GM12864 (cell line): ENCODE measurements at places on chromosomes 7 and 10.
A peak's percentile ranks its signal among the peaks of the same experiment; 100 is the strongest.

GRCh38 chr10:32326680-32327363 lies 20.1 kb downstream of the EPC1 start:
- no peak for DNase-seq

DNA sequence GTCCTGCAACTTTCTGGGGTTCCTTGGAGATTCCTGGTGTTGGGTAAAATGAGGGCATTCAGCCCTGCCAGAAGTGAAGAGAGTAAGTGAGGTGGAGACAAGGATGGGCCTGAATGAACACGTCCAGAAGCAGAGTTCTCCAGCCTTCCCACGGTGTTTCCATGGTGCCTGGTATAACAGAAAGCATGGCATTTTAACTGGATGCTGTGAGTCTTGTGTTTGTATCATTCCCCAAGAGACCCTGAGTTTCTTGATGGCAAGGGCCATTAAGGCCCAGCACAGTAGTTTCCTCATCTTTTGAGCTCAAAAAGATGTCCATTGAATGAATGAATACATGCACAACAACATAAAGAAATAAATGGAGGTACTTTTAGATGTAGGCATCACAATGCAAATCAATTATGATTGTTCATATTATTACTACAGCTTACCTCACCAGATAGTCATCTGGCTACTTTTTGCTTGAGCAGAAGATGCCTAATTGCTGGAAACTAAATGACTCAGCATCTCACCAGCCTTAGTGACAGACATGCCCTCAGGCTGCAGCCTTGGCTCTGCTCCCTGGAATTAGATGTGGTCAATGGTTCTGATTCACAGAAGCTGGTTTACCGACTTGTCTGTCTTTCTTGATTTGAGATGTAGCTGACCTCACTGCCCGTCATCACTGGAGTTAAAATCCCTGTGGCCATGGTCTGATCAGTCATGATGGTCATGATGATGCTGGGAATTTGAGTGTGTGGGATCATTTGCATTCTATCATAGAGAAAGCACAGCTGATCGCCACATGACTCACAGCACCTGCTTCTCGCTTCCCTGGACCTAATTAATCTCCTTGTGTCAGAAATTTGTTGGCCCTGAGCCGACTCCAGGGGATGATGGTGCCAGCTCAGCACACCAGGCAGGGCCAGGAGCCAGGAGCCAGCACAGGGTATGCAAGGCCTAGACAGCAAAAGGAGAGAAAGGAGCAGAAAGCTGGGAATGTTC lies 83.9 kb downstream of the CXCL12 start:
- DNase-seq = peak; percentile 19

- no peak for DNase-seq
These were observed 43.5 kb upstream of the SORBS1 start for GRCh38 chr10:95604630-95605029.

DNA sequence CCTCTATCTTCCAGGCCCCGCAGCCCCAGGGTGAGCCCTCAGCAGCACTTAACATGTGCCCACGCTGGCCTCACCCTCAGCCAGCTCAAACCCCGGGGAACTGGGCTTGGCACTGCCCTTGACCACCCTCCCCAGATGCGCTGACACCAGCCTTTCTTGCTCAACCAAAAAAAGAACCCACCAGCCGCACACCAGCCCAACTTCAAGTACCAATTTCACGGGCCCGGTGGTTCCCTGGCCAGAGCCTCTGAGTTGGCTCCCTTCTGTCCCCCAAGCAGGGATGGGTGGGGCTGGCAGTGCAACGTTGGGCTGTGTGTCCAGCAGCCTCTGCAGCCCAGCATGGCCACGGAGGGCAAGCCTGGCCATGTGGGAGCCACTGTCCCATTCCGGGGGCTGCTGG lies 96.3 kb downstream of the COL13A1 start:
- no peak for DNase-seq

- no peak for DNase-seq
These were observed 305.4 kb downstream of the WDR37 start for GRCh38 chr10:1361411-1362105.

GRCh38 chr7:95904099-95904498 lies 131.7 kb downstream of the DYNC1I1 start:
- no peak for DNase-seq

DNA sequence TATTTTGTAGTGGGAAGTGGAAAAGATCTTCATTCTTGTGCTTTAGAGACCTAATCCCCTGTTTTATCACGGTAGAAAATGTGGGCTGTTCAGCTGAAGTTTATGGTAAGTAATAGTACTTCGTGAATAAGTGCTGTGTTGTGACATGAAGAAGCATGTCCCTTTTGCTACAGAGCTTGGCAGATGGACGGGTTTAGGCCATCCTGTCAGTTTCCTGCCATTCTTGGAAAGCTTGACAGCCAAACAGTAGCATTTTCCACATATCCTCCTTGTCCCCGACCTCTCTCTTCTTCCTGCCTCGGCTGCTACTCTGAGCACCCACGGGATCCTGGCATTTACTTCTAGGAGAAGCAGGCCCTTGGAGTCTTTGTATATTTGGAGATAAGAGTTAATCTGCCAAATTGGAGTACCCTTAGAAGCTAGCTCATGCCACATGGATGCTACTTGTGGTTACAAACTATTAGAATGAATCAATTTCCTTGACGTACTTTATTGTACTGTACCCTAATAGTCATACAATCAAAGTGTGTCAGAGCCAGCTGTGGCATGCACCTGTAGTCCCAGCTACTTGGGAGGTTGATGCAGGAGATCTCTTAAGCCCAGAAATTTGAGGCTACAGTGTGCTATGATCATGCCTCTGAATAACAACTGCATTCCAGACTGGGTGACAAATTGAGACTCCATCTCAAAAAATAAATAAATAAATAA lies 39.2 kb downstream of the PNLIPRP3 start:
- no peak for DNase-seq

DNA sequence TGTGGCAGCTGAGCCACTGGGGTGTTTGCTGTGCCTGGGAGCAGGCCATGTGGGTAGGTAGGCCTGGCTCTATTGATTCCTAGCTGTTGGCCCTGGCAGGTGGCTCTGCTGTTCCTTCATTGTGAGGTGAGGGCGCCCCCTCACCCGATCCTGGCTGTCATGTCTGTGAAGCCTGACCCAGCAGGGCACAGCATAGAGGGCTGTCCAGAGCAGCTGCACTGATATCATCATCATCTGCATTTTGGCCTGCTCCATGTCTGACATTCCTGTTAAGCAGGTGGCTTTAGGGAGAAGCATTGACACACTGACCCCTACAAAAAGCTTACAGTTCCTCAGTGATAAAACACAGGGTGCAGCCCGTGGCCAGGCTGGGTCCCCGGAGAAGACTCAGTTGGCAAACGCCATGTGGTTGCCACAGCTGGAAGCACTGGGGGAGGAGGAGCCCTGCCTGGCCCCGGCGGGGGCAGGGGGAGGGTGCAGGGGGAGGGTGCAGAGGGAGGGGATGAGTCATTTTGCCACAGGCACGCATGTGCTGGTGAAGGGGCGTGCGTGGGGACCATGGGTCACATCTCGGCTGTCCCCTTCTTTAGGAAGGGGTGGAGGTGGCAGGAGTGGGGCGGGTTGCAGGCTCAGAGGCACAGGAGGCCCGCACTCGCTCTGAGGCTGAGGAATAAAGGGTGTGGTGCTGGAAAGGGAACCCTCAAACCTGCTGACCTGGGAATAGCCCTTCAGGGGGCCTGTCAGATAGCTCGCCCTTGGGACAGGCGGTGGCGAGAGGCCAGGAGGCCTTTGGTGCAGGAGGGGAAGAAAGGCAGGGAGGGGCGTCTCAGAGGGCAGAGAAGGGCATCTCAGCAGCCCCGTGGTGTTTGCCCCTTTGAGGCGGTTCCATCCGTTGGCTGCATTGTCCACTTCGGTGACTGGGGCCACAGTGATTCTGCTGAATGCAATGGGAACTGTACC lies 31.6 kb downstream of the IKZF1 start:
- no peak for DNase-seq

DNA sequence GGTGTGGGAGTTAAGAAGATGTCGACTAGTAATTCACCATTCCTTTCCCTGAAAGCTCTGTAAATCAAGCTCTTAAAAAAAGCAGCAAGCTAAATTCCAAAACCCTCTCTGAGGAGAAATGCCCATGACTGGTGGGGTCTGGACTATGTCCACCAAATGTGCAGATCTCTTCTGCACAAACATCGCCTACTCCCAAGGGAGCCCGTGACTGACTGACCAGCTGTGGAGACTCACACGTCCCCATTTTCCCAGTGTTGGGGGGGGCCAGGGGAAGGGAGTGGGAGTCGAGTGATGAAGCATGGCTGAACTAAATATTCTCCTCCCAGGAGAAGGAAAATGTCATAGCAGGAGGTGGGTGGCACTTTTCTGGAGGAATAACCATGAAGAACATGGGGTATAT lies 164.1 kb upstream of the HPS1 start:
- DNase-seq = no peak
